NCI-H524 treated with DMSO at 0.1 percent for 48 hours (cell line): ENCODE measurements at places on chromosomes 3 and 15.

DNA sequence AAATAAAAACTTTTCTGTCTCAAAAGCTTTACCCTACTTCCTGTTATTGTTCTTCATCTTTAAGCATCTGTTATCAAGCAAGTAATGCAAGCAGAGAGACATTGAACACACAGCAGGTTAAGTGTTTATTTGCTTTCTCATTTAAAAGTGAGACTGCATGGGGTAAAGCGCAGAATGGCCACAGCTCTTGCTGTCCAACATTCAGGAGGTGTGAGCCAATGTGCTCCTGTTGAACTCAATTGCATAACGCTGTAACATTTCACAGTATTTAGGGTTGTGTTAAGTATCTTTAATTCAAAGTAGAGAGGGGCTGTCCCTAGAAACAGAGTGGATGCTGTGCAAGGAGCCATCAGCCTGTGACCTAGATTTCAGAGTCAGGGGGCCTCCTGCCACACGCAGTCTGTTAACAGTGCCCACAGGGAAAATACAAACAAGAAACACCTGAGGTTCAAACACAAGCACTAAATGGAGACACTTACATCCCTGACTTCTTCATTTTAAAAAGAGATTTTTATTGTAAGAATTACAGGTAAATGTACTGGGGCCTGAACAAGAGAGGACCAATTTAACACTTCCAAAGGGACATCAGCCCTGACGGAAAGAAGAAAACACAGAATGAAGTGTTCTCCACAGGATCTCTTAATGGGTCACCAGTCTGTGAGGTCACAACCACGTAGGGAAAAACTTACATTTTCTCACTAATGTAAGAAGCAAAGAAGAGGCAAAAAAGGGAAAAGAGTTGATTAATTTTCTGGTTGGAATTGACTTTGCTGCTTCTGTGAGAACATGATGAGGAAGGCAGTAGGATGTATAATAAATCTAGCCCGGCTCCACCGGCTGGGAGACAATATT lies 815.1 kb downstream of the VGLL3 start:
- no peak for DNase-seq

DNA sequence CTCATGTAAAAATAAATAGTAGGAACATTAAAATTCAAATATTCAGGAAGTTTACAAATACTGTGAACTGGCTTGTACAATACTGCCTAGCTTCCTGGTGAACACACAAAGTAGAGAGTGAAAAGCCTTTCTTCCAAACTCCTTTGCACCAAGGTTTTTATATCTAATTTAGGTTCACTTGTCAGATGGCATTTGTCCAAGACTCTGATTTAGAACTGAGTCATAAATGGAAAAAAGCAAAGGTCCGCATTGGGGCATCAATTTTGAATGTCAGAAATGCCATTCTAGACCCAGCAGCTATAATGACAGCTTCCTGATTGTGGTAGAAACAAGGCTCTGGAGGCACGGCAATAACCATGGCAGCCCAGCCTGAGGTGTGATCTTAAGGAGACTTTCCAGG lies 160.7 kb downstream of the PDE8A start:
- DNase-seq: no peak

GRCh38 chr3:114741066-114741465 lies 406.0 kb downstream of the ZBTB20 start:
- DNase-seq: no peak

GRCh38 chr15:78422571-78423340 lies 15.3 kb upstream of the IREB2 start:
- peak; percentile 76 for DNase-seq

DNA sequence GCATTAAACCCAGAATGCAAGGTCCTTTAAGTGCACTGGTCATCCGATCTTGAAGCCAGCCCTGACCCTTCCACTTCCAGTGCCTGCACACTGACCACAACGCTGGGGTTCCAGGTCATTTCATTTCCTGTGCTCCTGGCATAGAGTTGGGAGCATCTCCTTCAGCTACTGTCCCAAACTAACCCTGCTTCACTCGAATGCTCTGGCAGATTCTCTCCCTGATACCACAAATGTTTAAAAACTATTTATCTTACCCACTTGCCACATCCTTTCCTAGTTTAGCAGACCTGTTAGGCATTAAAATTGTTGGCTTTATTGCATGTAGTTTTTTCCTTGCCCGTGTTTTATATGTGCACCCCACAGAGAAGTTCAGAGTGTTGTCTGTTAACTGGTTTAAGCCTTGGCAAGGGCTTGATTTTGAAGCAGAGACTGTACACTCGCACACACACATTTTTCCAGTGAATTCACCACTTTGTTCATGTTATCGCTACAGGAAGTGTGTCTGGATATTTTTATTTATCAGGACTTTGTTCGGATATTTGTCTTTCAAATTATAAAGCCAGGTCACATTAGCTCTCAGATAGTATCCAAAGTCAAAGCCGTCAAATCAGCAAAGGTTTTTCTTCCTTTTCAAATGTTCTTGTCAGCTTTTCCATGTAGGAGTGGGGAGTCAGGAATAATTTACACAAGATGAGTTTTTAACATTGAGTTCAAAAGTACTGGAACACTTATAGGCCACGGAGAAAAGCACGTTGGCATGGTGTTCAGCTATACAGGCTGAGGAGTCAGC lies 77.3 kb downstream of the ABI3BP start:
- DNase-seq: no peak

DNA sequence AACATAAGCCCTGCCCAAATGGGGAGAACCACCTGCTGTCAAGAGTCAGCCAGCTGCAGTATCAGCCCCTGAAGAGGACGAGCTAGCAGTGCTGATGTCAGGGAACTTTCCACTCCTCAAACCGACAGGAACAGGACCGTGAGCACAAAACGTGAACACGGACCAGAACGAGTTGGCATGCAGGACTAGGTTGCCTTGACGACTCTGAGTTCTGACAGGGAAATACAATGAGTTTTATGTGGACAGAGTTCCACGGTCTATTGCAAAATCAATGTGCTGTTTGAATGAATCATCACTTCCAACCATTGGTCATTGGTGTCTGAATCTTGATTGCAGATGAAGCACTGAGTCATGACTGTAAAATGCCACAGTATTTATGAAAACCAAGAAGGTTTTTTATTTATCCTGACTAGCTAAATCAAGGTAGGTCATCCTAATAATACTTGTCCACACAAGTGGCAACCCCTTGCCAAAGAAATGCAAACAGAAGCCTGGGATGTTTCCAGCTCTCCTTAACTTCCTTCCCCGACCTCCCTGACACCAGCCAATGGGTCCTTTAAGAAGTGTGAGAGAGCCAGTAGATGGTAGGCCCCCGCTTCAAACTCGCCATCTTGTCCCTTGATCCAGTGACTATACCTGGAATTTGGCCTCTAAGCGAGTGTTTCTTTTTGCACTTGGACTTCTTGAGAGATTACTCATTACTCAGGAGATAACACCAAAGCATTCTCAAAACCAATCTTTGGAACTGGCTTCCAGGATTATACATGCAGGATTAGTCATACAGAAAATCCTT lies 119.6 kb downstream of the ASB7 start:
- DNase-seq: peak; percentile 48

GRCh38 chr3:4220065-4220464 lies 83.1 kb upstream of the SETMAR start:
- DNase-seq: no peak

DNA sequence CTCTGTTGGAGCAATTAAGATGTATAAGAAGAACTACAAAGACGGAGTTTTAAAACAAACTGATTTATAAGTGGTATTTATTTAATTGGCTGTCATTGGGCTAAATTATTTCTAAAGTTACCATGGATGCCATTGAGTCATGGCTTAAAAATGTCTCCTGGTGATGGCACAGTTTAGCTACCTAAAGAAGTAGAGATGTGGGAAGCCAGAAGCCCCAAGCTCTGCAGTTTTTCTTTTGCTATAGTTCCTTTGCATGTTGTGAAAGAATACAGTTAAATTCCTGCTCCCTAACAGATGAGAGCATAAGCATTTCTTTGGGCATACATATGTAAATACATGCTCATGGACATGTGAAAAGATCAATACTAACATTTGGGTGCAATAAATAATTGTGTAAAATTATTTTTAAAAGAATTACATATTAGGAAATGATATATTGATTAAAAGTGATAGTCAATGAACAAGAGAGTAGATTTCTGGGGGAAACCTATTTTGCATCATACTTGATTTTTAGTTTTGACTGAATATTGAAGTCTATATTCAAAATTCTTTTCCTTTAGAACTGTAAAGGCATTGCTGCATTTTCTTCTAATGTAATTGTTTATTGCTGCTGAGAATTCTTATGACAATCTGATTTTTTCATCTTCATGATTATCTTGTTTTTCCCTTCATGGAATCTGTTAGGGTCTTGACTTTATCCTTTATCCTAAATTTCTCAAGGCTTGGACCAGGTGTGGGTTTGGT lies 2.1 kb downstream of the OPA1 start:
- no peak for DNase-seq

GRCh38 chr3:32305361-32305876 lies 66.9 kb downstream of the CMTM8 start:
- DNase-seq: no peak

DNA sequence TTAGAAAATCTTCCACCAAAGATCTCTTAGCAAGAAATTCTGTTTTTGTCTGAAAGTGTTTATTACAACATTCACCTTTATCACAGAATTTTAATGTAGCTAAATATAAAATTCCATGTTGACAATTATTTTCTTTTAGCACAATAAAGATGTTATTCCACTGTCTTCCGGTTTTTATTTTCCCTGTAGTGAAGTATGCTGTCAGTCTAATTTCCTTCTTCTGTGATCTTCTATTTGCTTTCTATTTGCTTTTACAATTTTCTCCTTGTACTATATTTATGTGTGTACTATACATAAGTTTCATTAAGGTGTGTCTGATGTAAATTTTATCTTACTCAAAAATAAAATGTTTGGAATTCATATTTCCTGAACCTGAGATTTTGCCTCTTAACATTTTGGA lies 117.5 kb upstream of the PPP2R3A start:
- DNase-seq: no peak

- DNase-seq: no peak
Observed at GRCh38 chr3:195597229-195597628, 13.5 kb upstream of the APOD start.

GRCh38 chr3:53774414-53774813 lies 71.8 kb downstream of the CHDH start:
- DNase-seq: no peak

DNA sequence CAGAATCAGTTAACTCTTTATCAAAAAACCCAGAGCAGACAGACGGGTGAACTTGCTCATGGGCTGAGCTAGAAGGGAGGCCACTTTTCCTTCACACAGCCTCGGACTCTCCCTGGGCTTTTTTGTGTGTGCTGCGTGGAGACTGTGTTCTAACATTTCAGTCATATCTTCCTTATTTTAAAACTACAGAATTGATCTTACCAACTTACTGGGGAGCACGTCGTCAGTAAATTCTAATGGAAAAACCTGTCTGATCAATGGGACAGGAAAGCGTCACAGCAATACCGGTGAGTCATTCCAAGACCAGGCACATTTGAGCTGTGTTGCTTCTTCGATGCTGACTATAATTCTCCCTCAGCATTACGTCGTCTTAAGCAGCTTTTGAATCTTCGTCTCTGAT lies 145.1 kb downstream of the LPP start:
- DNase-seq: no peak

- no peak for DNase-seq
Observed at GRCh38 chr15:78047761-78048627, 29.5 kb downstream of the TBC1D2B start.
